ENCODE measurements at places on chromosomes 2 and 18.

- DNase-seq = no peak
Measured at GRCh38 chr2:221431477-221431876, 140.6 kb downstream of the EPHA4 start.

DNA sequence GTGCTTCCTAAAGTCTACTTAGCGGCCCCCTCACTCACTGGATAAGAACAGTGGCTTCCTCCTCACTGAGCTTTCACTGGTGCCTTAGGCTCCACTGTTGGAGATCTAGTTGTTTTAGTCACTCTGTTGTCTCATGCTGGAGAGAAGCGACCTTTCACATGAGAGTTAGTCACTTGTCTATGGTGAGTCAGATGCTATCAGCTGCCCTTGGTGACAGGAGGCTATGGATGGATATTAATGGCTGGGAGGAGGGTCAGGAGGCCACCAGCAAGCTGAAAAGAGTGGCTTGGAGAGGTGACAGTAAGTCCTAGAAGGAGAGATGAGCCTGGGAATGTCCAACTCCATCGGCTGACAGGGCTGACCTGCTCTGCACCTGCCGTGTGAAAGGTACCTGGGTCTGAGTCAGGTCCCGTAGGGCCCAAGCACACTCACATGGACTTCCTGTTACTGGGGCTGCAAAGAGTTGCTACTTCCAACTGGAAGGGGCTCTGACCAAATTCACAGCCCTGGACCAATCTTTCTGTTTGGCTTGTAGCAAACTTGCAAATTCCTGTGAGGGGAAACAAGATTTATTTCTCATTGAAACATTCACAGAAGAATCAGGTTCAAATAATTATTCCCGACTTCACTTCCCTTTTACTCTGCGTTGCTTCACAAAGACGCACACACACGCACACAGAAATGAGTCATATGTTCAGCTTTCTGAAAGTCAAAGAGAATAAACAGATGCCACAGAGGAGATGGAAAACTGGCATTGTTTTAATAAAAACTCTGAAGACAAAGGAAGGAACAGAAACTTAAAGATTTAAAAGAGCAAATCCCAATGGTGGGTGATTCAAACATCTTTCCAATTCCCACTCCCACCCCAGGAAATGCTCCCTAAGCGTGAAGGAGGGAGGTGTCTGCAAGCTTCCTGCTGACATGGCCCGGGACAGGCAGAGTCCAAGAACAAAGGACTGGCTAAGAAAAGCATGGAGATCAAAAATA, 203.5 kb upstream of the TWIST2 start:
- peak; percentile 49 for DNase-seq

- no peak for DNase-seq
Measured at GRCh38 chr2:100884145-100884621, 64.2 kb downstream of the NPAS2 start.

DNA sequence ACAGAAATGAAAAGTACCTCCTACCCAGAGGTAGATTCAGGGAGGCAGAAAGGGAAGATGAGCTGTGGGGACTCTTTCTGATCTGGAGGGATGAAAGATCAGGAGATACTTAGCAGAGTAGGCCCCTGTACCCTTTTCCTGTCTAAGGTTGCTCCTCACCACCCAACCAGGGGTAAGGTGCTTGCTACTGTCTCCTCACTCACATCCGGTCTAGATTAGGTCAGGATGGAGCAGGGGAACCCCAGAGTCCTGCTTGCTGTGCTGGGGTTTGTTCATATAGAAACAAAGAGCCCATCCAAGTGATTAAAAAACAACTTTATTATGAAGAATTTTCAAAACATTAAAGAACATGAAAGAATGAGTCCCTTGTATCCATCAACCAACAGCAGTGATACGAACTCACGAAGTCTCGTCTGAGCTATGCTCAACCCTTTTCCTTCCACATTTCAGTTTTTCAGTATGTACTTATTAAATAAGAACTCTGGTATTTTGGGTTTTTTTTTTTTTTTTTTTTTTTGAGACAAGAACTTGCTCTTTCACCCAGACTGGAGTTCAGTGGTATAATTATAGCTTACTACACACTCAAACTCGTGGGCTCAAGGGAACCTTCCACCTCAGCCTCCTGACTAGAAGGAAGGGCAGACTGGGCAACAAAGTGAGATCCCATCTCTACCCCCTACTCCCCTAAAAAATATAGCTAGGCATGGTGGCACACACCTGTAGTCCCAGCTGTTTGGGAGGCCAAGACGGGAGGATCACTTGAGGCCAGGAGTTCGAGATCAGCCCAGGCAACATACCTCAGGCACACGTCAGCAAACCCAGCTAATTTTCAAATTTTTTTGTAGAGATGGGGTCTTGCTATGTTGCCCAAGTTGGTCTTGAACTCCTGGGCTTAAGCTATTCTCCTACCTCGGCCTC, 28.5 kb upstream of the MCFD2 start:
- no peak for DNase-seq

DNA sequence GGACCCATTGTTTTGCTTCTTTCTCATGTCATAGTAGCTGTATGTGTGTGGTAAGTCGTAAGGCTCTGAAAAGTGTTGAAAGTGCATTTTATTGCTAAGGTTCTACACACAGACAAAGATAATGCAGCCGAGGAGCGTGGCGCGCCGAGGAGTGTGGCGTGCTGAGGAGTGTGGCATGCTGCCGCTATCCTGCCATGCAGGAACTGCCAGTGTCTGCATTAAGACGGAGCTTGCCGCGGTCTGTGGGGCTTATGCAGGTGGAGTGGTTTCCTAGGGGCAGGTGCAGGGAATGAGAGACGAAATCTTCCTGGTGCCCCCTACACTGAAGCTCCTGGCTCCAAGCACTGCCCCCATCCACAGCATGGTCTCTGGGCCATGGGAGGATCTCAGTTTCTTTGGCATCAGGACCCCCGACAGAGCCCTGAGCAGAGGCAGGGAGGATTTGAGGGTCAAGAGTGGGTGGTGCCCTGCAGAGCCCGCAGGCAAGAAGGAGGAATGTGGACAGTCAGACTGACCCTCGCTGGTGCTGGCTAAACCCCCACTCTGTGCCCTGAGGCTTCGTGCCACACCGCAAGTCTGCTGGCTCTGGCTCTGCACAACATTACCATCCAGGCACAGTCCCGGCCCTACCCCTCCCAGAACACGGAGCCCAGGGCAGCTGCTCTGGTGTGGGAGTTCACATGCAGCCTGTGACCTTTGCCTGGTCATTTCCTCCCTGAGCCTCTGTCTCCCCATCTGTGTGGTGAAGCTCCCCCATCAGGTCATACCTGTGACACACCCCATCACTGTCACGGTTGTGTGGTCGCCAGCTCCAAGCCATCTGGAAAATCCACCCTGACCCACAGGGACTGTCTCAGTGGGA, 3.2 kb downstream of the SNED1 start:
- no peak for DNase-seq

DNA sequence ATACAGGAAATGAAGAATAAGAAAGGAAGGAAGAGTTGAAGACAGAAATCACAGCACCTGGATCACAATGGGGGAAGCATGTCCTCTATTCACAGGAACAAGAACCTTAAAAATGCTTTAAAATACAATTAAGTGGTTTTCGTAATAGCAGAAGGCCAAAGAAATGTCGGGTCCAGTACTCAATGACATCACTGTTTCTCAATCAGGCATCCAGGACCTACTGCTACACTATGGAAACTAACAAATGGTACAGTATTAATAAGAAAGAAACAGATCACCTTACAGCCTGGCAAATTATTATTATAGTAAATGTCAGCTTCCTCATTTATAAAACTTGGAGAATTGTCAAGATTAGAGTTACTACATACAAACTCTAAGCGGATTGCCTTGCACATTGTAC, 15.8 kb downstream of the HNRNPLL start:
- DNase-seq = peak; percentile 81

- DNase-seq = no peak
Measured at GRCh38 chr2:20914771-20915170, 91.9 kb upstream of the LDAH start.

DNA sequence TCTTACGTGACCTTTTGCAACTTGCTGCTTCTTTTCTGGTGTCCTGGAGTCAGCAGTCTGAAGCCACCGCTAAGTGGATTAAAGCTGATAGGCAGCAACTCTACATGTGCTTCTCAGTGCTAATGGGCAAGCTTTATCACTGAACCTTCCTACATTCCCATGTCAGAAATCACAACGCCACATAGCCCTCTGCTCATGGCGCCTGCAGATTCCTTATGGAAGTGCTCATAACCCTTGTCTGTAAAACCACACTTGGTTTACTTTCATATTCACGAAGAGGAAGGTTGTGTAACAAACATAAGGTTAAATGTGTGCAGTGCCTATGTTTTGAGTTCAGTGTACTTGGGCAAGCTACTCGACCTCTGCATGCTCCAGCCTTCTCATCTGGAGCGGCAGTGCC, 319.8 kb downstream of the FBXO15 start:
- no peak for DNase-seq

DNA sequence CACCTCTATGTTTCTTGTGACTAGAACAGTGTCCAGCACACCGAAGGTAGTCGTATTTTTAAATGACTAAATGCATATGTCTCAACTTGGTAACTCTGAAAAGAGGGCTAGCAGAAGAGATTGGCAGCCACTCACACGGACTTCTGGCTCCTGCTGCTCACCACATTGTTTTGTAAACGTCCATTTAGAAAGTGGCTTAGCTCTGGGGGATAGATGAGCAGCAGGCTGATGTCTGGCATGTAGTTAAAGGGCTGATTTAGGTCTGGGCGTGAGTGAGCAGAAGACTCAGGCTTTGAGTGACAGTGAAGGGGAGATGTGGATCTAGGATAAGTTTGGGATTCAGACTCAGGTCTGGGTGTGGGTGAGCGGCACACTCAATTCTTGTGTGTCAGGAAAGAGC, 372.9 kb upstream of the HS6ST1 start:
- no peak for DNase-seq

DNA sequence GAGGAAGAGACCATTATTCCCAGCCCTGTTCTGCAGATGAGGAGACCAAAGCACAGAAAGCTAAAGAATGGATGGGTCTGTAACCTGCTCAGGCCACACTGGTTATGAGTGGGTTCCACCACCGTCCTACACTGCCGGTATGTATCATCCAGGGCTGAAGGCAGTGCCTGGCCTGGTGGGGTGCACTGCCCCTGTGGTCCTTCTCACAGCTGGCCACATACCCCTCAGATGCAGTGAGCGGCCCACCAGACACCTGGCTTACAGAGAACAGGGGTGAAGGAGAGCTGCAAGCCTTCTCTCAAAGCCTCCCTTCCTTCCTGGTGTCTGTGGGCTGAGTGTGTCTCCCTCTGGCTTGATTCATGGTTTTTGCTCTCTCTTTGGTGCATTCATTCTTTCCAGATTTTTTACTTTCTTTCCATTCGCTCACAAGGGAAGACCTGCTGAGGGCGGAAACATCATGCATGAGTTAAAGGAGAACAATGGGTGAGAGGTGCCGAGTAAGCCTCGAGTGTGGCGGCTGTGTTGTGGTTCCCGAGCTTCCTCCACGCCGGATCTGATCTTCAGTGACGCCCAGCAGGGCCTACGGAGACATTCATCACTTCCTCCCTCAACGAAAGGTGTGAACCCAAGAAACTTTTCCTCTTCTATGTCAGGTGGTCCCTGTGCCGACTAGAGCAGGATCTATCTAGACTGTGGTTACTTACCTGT, 62.1 kb upstream of the REL start:
- no peak for DNase-seq

DNA sequence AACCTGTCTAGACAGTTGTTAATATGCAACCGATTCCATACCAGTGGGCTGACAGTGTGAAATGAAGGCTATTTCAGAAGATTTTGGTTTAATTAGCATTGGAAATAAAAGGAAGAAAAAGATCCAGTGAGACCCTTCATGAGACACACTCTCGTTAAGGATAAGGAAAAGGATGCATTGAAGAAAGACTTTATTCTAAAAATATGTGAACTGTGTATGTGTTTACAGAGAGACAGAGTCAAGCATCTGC, 2.1 kb downstream of the KLF7 start:
- DNase-seq = no peak

DNA sequence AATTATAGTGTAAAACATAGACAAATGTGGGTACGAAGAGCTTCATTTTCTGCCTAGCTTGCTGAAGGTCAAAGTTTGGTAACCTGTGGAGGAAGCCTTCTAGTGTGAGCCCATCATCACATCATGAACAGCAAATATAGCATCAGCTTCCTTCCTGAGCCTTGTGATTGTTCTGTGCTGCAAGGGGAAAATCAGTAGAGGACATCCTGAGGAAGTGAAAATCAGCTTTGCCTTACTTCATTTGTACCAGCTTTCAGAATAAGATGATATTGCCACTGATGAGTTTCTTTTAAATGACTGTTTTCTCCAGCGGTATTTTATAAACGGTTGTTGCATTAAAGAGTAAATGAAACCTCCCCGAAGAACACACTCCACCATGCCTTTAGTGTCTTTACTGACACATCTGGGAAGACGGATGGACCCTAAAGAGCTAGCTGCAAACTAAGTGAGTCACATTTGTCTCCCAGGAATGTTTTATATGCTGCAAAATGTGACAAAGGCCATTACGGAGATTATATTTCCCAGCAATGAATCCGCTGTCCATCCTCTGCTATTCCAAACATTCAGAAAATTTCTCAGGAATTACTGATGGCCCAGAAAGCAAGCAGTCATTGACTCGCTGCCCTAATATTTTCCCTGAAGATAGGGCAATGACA, 1272.8 kb downstream of the SUCLG1 start:
- no peak for DNase-seq

GRCh38 chr18:62183578-62184195, 3.2 kb downstream of the PIGN start:
- DNase-seq = peak; percentile 59

DNA sequence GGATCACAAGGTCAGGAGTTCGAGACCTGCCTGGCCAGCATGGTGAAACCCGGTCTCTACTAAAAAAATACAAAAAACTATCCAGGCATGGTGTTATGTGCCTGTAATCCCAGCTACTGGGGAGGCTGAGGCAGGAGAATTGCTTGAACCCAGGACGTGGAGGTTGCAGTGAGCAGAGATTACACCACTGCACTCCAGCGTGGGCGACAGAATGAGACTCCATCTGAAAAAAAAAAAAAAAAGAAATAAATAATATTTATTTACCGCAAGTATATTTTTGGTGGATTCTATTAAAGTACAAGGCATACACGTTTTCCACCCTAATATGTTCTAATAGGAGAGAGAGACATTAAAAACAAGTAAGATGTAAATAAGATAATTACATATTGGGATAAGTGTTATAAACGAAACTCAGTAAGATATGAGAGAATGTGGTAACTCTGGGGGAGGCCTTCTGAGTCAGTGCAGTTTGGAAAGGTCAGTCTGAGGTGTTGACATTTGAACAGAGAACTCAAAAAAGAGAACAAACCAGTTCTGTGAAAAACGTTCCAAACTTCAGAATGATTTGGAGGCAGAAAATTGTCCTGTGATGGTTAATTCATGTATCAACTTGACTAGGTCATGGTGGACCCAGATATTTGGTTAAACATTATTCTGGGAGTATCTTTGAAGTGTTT, 8.8 kb upstream of the POLI start:
- DNase-seq = peak; percentile 68

- DNase-seq = peak; percentile 11
Measured at GRCh38 chr2:194545978-194546377, 1111.0 kb upstream of the SLC39A10 start.

- DNase-seq = peak; percentile 93
Measured at GRCh38 chr2:46984642-46985476, 69.3 kb upstream of the MCFD2 start.

DNA sequence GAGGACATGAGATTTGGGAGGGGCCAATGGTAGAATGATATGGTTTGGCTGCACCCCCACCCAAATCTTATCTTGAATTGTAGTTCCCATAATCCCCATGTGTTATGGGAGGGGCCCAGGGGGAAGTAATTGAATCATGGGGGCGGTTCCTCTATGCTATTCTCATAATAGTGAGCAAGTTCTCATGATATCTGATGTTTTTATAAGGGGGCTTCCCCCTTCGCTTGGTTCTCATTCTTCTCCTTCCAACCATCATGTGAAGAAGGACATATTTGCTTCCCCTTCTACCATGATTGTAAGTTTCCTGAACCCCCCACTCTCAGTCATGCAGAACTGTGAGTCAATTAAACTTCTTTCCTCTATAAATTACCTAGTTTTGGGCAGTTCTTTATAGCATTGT, 37.0 kb upstream of the ERMN start:
- DNase-seq = no peak
